ENCODE measurements at places on chromosomes 4 and X.

GRCh38 chr4:34766935-34767334 lies 1477.4 kb downstream of the ARAP2 start:
- no peak for DNase-seq

GRCh38 chrX:153645151-153645550 lies 1.9 kb upstream of the DUSP9 start:
- no peak for DNase-seq

DNA sequence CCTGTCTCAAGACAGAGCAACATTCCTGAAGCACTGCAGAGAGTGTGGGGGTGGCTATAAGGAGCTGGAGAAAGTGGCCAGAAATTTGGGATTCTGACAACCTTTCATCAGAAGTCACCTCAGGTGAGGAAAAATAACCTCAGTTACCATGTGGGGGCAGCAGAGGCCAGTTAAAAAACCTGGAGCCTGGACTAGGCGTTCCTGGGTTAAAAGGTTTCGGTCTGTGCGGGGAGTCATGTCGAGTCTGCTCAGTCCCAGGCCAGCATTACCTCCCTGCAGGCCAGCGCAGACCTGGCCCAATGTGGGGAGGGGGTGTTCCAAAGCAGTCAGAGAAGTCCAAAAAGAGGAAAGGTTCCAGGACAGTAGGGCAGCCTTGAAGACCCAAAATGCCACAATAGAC lies 10.9 kb upstream of the NALF2 start:
- DNase-seq: peak; percentile 3

- DNase-seq: no peak
Observed at GRCh38 chrX:16100673-16101072, 22.7 kb upstream of the GRPR start.

GRCh38 chr4:177092807-177093206 lies 216.9 kb upstream of the NEIL3 start:
- no peak for DNase-seq

GRCh38 chr4:182306792-182307507 lies 63.7 kb downstream of the TENM3 start:
- peak; percentile 11 for DNase-seq

GRCh38 chr4:71211748-71212147 lies 127.1 kb upstream of the SLC4A4 start:
- no peak for DNase-seq

DNA sequence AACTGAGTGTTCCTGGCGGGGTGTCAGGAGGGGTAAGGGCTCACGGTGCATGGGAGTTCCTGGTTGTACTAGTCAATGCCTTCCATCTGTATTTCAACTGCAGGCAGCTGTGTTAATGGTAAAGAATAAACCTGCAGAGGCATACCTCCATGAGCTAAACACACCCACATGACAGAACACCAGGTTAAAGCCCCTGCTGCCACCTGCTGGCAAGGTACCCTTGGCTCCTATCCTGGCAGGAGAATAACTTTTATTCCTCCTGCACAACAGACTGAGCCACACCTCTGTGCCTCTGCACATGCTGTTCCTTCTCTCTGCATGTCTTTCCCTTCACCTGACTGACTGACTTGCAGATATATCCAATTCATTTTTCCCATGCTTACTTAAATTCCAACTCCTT lies 11.1 kb downstream of the ITIH6 start:
- no peak for DNase-seq

GRCh38 chrX:149830192-149830873 lies 48.6 kb downstream of the MAGEA9 start:
- peak; percentile 2 for DNase-seq

Measured in foreskin fibroblast (primary cell).